ENCODE measurements at places on chromosomes 13 and 19. TPM values are rescaled to one million over a fixed set of nuclear protein-coding genes. Genes with fewer than 3 reads are reported as not detected.

ZIC2 gene
- 7.0 TPM for total RNA-seq

ZNF85 gene
- total RNA-seq: 6.9 TPM

DNAAF3 gene
- total RNA-seq: 4.9 TPM

NTN5 gene
- not detected for total RNA-seq

ICAM5 gene
- total RNA-seq: 4.7 TPM

All from MCF 10A (cell line).